MM.1S (cell line): ENCODE measurements at places on chromosomes 6 and 20.

- DNase-seq: peak; percentile 41
These were observed 73.8 kb upstream of the MPC1 start for GRCh38 chr6:166456395-166457156.

DNA sequence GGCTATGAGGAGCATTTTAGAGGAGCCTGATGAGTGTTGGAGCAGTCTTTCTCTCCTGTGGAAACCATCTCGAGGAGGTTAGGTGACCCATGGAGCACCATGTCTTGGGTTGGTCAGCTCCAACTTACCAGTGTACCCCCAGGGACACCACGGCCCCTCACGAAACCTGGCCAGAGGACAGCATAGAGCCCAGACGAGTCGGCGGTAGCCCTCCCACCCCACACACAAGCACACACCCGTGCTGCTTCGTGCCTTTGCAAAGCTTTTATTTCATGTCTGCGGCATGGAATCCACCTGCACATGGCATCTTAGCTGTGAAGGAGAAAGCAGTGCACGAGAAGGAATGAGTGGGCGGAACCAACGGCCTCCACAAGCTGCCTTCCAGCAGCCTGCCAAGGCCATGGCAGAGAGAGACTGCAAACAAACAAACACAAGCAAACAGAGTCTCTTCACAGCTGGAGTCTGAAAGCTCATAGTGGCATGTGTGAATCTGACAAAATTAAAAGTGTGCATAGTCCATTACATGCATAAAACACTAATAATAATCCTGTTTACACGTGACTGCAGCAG is 53.6 kb downstream of the EZR start:
- no peak for DNase-seq

GRCh38 chr20:62860391-62860923 is 1.2 kb downstream of the TCFL5 start:
- no peak for DNase-seq

GRCh38 chr6:164855281-164855680 is 454.1 kb downstream of the C6orf118 start:
- DNase-seq: no peak

DNA sequence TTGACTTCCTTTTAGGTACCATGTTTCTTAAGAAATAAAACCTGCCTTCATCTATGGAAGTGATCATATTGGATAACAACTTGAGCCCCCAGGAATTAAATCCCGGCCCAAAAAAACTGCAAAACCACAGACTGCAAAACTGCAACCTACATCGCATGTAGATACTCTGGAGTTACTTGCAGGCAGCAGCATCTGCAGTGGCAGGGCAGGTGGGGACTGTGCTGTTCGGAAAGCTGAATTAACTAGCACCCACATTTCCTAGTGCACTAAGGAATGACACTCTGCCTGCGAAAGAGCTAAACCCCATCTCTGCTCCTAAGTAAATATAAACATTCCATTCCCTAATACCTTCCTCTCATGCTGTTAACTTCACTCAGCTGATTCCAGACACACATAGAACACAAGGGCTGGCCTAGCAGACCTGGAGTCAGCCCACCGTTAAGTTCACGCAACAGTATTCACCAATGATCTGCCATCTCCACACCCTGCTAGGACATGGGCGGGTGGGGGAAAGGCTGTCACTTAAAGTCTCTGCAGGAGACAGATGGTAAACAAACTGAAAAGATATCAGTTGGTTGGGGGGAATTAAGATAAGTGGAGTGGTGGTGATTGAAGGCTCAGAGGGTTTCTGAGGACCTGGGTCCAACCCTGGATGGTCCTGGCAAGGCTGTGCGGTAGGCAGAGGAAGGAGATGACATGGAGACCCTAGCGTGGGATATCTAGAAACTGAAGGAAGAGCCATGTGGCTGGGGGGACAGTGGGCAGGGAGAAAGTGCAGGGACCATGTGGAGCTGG is 128.4 kb downstream of the SYCP2 start:
- DNase-seq: no peak

GRCh38 chr6:54716877-54717276 is 129.7 kb upstream of the FAM83B start:
- no peak for DNase-seq

DNA sequence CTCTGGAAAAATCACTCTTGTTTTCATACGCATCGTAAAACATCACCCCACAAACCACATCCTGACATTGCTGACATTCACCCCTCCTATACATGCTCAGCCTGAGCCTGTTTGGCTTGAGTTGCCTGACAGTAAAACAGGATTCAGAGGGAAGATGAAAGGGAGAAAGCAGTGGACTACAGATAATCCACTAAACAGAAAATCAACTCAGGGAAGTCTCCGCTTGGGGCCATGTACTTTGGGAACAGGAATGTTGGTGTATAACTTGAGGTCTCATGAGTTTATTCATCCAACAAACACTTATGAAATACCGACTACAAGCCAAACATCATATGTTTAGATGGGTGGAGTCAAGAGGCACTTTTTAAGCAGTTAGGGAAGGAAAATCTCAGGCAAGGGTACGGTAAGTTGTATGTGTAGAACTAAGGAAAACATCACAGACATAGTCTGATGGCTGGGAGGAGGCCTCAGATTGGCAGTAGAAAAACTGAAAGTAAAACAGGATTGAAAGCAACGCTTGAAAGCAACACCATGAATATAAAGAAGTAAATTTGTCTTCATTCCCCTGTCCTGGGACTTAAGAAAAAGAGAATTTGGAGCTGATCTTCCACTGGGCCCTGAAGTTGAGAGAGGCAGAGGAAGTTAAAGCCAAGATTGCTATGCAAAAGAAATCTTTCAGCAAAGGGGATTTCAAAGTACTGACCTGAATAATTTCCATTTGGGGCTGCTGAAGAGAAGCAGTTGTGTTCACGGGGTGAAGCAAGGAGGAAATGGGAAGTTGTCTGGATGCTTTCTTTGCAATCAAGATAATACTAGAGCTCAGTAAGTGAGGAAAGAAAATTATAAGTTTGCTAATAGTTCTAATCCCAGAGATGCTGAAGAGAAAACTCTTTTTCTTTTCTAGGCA is 28.8 kb downstream of the PDE7B start:
- peak; percentile 44 for DNase-seq

DNA sequence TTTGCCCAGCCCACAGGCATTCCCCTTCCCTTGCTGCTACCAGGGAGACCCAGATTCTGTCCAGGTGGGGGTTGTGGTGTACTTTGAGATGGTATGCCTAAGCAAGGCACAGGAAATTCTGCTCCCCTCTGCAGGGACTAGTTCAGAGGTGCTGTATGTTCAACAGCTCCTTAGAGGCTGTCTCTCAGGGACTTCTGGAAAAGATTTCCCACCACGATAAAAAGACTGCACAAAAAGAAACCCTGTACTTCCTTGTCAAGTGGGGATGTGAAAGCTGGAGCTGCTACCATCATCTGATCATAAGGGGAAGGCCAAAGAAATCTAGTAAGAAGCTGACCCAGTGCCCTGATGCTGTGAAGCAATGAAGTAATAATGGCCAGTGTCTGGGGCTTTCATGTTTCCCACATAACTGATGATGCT is 51.5 kb upstream of the SMIM29 start:
- DNase-seq: no peak

DNA sequence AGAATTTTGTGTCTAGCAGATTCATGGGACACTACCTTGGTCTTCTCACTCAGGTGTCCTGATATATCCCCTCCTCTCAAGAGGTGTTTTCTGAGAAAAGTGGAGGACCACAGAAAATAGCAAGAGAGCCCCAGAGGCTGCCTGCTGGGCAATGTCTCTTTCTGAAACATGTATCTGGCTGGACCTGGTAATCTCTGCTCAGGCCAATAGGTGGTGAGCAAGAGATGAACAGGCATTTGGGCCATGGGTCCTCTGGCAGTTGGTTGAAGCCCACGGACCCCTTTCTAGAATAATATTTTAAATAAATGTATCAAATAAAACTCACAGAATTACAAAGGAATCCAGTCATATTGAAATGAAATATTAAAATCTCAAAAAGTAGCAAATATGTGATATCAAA is 8.8 kb upstream of the THBD start:
- DNase-seq: no peak

GRCh38 chr6:17601386-17601703 is 1.2 kb downstream of the FAM8A1 start:
- DNase-seq: no peak

DNA sequence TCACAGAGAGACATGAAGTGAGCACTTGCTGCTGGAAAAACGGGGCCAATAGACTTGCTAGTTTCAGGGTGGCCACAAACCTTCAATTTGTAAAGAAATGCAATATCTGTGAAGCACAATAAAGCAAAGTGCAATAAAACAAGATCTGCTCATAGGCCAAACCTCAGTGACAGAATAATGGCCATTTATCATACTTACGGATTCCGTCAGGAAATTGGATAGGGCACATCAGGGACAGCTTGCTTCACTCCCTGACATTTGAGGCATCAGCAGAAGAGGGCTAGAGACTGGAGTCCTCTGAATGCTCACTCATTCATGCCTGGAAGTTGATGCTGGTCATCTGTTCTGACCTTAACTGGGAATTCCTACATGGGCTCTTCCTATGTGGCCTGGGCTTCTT is 165.5 kb upstream of the OPRM1 start:
- DNase-seq: no peak
